ENCODE measurements at places on chromosomes 2 and 18.
A peak's percentile ranks its signal among the peaks of the same experiment; 100 is the strongest.

DNA sequence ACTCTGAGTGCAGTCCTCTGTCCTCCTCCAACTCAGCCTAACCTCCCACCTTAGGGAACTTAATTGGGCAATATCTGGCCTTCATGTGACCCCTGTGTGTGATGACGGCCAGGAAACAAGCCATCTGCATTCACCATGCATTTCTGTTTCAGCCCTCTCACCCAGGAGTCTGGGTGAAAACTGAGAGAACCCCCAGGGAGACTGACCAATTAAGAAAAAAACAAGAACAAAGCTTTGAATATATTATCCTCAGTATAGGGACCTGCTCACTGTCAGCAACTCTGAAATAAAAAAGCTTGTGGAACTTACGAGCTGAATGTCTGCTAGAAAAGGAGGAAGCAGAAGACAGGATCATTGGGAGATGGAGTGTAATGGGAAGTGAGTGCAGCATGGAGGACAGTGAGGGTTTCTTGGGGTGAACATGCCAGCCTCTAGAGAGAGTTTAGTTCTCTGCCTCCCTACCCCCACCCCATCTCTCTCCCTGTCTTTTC is 9.5 kb downstream of the MAPRE2 start:
- DNase-seq: no peak

GRCh38 chr2:59803586-59803985 is 749.9 kb downstream of the BCL11A start:
- DNase-seq: no peak

GRCh38 chr18:9608728-9609127 is 5.6 kb downstream of the PPP4R1 start:
- no peak for DNase-seq

DNA sequence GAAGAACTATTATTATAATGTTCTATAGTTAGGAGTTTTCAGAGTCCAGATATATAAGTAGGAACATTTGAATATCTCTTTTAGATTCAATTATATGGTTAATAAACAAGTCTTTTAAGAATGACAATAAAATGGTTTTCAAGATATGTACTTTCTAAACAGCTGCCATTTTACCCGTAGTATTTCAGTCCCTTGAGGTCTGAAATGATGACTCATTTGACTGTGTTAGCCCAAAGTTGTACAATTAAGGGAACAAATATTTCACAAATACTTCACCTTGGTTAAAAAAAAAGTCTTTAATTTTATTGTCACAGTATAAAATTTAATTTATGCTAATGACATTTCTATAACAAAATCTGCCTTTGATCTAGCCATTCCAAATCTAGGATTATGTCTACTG is 91.6 kb upstream of the TANK start:
- no peak for DNase-seq

DNA sequence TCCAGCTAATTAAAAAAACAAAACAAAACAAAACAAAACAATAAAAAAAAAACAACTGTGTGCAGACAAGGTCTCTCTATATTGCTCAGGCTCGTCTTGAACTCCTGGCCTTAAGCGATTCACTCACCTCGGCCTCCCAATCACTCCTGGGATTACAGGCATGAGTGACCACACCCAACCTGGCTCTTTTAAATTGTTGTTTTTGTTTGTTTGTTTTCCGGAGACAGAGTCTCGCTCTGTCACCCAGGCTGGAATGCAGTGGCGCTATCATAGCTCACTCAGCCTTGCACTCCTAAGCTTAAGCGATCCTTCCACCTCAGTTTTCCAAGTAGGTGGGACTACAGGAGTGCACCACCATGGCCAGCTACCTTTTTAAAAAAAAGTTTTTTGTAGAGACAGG is 201.6 kb downstream of the EN1 start:
- DNase-seq: no peak

DNA sequence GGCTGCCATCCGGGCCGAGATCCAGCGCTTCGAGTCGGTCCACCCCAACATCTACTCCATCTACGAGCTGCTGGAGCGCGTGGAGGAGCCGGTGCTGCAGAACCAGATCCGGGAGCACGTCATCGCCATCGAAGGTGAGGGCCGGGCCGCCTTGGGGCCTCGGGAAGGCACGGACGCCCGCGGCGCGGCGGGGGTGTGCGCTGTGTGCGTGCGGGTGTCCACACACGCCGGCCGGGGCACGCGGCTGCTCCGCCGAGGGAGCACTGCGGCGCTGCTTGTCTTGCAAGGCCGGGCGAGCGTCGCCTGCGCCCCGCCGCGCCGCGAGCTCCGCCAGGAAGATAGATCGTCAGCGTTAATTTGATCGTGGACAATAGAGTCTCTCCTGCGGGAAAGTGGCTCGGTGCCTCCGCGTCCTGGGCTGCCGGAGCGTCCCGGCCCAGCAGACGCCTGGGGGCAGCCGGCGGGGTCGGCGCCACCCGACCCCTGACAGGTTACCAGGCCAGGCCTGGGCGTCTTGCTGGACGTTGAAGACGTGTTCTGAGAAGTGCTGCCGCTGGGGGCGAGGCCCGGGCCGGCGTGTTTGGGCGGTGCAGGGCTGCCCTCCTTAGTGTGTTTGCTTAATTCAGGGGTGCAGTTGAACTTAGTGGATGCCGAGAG is 1.0 kb downstream of the AGAP1 start:
- DNase-seq: no peak

DNA sequence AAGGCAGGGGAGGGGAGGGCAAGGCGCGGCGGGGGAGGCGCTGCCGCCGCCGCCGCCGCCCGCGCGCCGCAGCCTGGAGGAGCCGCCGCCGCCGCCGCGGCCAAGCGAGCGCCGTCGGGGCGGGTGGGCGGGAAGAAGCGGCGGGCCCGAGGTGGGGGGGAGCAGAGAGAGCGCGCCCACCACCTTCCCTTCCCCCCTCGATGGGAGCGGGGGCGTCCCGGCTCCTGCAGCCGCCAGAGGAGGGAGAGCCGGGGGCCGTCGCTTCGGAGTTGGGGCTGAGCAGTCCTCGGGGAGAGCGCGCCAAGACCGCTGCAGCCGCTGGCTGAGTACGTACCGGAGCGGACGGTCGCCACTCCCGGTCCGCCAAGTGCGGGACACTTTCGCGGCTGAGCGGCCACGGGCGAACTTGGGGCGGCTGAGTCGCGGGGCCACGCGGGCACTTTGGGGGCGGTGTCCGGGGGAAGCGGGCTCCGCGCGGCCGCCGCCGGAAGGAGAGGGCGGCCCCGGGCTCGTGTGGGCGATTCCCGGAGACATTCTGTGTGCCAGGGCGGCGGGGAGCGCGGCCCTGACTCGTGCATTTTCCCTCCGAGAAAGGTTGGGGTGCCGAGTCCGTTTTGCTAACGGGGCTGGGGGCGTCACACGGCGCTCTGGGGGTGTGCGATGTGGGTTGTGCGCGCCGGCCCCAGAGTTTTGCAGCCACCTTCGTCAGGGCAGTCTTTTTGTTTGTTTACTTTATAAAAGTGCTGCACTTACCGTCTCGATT is at the start of gene NAB1:
Gene NAB1, plus strand, starts transcription at position 49 of the 763 bp plus-strand sequence. CDS start 10,094 bp downstream, outside the sequence.
- DNase-seq: peak; percentile 49

DNA sequence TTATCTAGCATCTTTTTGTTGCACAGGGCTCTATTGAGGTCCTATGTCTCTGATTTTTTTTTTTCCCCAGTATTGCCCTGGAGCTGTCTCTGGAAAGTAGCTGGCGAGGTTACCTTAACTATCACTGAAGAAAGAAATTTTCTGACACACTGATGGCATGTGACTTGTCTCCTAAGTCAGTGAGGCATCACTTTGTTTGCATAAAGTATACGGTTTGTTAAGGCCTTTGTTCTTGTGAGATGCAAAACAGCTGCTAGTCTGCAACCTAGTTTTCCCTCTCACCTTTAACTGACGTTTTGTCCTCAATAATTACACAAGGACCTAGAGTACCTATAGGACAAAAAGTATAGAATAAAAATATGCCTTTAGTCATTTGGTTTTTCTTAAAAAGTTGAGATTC is 41.8 kb downstream of the UBXN4 start:
- DNase-seq: no peak

DNA sequence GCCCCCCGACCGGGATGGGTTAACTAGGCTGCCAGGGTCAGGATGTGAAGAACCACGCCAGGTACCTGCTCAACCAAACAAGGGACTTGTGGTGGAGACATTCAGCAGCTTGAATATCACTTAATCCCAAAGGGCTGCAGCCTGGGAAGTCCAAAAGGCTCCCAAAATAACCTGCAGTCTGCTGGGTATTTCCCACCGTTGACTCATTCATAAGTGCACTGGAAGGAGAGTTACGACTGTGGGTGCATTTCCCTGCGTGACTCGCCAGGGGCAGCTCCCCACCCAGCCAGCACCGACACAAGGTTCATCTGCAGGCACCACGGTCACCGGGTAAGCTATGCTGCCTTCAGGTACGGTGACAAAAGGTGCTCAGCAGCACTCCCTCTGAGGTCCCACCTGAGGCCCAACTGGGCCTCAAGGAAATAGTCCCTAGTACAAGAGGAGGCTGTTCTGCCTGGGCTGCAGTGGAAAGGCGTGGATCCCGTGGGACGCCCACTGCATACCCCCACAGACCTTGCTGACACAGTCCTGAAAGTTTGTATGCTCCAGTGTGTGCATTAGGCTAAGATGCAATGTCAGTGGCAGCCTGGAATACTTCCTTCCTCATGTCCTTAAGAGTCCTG is 86.5 kb downstream of the UXS1 start:
- no peak for DNase-seq

GRCh38 chr2:32264422-32265105 is at the start of gene NLRC4:
TSS of gene NLRC4 (minus strand) at chr2:32264886. CDS start at chr2:32256775, 8,111 bp downstream.
- DNase-seq: no peak

DNA sequence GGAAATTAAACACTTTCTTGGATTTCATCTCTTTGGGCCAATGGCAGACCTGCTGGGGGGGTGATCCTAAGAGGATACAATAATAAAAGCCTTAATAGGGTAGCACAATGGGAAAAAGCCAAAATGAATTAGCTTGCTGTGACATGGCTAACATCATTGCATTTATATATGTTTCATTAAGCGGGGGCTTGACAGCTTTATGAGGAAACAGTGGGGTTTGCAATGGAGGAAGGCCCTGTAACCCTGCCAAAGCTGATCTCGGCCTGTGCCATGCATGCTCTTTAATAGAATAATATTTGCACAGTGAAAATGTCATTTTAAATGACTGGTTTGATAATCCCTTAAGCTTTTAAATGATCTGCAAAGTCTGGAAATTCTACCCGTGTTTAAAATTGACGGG is 291.5 kb downstream of the SLC4A3 start:
- no peak for DNase-seq

GRCh38 chr2:236915186-236915585 is 170.5 kb upstream of the COPS8 start:
- DNase-seq: no peak

GRCh38 chr2:7031547-7032245 is 114.5 kb downstream of the RNF144A start:
- peak; percentile 12 for DNase-seq

DNA sequence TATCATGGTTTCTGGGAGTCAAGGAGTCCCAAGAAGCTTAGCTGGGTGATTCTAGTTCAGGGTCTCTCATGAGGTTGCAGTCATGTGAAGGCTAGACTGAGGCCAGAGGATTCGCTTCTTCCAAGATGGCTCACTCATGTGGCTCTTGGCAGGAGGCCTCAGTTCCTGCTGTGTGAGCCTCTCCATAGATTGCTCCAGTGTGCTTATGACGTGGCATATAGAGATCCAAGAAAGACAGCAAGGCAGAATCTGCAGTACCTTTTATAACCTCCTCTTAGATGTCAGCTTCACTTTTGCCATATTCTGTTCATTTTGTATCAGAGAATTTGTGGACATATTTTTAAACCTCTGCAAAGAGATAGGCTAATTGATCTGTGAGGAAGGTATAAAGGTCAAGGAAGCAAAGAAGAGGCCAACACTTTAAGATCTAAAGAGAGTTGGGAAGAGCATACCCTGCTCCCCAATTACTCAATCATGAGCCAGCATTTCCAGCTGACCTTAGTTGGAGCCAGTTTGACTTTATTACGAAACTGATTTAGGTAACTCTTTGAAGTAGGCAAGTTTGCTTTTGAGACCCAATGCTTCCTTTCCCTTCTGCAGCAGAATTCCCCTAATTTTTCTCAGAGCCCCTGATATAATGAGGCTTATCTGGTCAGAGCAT is 134.7 kb downstream of the EML6 start:
- DNase-seq: no peak

GRCh38 chr2:175525975-175526374 is 344.5 kb upstream of the ATP5MC3 start:
- DNase-seq: no peak

- DNase-seq: no peak
These were observed 634.6 kb downstream of the ERBB4 start for GRCh38 chr2:211903961-211904360.

DNA sequence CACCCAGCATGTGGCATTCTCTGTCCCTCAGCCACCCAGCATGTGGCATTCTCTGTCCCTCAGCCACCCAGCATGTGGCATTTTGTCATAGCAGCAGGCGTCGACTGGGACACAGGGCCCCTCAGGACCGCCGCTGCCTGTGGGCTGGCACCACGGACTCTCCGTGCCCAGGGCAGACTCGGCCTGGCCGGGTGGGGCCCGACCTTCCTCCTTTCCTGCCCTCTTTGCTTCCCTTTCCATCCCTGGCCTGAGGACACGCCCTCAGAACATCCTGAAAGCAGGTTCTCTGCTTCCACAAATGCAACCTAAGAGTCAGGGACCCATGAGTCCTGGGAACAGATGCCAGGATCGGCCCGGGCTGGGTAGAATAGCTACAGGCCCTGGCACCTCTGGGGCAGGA is 291.4 kb upstream of the SALL3 start:
- DNase-seq: no peak

DNA sequence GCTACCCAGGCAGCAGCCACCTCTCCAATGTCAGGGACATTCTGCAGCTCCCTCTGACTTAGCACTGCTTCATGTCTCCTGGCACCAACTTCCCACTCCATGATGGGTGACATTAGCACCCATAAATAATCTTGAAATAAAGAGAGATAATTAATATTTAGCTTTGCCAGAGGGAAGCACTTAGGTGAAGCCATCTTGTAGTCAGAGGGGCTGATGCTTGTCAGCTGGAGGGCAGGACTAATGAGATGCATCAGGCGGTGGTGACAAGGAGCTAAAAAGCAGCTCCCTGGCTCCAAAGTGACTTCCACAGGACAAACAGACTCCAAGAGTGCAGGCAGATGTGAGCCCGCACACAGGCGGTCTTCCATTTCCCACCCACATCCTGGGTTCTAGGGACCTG is 153.0 kb upstream of the ID2 start:
- DNase-seq: no peak

DNA sequence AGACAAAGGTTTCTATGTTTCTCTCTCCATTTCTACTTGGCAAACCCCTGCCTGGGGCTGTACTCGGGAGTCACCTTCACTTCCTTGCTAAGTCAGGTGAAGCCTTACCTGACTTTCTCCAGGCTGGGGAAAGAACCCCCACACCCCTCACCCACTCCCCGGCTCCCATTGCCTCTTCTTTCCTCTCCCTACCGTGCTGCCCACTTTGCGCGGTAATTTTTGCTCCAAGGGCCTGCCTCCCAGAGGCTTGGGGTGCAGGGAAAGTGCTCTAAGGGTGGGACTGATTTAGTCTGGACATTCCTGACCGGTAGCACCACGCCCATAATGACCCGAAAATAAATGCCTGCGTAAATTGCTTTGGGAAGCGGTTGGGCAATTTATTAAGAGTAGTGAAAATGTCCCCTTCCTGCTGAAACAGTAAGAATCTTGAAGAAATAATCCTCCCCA is 49.1 kb upstream of the ATP6V1B1 start:
- DNase-seq: no peak
